ENCODE measurements at places on chromosomes 4 and X. TPM values are rescaled to one million over a fixed set of nuclear protein-coding genes. Genes with fewer than 3 reads are reported as not detected.

RTL9 gene
- total RNA-seq: 0.50 TPM

L1CAM gene
- total RNA-seq: 55.7 TPM

NCAPG gene
- total RNA-seq: 32.7 TPM

HPSE gene
- total RNA-seq: 0.29 TPM

CLDN2 gene
- total RNA-seq: not detected

SLC35A2 gene
- total RNA-seq: 49.3 TPM

ARSD gene
- total RNA-seq: 7.3 TPM

WNK3 gene
- total RNA-seq: not detected

- DNase-seq: no peak
Observed at GRCh38 chr4:98680806-98681205, 22.4 kb upstream of the TSPAN5 start.

DNA sequence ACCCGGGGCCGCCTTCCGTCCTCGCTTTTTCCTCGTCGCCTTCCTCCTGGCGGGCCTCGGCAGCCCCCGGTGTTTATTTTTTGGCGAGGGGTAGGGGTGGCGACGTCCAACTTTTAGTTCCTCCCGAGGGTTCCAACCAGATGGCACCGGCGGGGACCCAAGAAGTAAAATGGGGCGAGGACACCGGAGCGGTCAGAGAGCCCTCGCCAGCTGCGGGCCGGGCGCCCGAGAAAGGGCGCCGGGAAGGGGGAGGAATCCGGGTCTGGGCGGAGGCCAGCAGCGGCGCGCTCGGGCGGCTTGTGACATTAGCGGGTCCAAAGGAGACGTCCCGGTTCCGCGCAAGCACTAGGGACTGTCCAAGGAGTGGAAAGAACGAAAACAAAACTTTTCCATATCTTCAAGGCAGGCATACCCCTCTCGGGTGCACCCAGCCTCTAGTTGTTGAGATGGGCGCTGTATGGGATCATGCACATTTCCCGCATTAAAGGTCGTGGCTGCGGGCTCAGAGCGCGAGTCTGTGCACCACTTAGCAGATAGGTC lies 691 bp upstream of the USP46 start:
- DNase-seq: no peak

DNA sequence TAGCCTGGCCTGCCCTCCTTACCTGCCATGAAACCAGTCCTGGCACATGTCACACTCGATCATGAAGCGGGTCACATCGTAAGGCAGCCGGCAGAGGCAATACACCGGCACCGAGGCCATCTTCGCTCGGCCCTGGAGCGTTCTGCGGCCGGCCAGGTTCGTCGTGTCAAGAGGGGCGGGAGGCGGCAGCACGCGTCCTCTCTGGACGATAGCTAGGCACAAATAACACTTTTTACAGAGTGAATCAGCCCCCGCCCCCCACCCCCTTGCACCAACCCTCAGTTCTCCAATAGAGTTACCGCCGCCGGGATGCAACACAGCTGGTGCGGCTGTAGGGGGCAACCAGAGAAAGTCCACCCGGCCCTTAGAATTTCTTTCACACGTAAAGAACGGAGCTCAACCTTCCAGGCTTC lies 1.7 kb downstream of the PHF8 start:
- peak; percentile 39 for DNase-seq

GRCh38 chr4:55326629-55327028 lies 19.4 kb upstream of the SRD5A3 start:
- no peak for DNase-seq

- DNase-seq: peak; percentile 55
Observed at GRCh38 chr4:144579411-144580030, 66.4 kb upstream of the HHIP start.

DNA sequence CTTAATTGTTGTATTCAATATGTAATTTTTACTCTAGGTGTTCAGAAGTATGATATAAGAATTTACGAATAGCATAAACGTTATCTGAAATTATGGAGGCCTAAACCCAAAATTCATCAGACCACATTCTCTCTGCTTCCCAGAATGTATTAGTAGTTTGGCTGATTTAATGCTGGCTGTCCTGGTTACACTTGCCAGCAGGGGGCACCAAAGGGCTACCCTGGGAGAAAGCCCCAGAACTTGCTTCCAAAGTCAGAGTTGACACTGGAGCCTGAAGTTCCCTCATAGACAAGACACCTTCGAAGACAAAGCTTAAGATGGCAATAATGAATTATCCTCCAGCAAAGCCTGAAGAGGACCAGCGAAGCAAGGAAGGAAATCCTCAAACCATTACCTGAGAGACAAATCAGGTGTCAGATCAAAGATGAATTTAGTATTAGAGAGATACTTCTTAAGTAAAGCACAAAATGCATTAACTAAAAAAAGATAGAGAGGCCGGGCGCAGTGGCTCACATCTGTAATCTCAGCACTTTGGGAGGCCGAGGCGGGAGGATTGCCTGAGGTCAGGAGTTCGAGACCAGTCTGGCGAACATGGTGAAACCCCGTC lies 11.3 kb upstream of the ANOS1 start:
- peak; percentile 17 for DNase-seq

DNA sequence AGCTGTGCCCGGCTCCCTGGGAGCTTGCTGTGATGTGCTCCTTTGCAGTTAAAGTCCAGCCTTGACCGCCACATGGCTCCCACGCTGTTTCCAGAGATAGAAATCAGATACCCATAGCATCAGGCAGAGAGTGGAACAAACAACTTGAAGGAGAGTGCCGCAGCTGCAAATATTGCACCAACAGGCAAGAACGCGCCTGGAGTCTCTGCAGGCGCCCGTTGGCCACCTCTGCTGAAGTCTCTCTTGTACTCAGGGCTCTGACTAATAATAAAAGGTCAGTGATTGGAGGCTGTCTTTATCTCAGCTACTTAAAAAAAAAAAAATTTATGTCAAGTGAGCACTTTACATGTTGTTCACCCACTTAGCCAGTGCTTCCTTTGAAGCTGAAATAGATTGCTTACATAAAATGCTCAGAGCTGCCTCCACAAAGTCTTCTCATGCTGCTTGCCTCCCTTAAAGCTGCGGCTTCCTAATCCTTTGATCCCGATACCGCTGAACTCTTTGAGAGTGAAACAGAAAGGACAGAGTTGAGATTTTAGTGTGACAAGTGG lies 30.9 kb upstream of the TENM3 start:
- DNase-seq: peak; percentile 66

DNA sequence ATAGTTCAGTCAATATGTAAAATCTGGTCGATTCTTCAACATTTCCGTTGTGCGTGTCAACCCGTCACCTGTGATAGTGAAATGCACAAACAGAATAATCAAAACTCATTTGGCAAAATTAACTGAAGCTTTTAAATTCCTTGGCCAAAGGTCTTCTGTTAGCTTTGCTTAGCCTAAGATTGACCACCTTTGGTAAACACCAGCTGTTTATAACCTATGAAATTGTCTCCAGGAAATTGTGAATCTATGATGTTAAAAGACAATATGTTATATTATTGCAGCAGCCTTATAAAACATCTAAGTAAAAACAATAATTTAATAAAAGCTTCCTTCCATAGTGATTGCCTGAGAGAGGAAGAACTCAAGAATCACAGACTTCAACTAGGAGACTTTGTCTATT lies 196.8 kb downstream of the IL15 start:
- no peak for DNase-seq

- DNase-seq: peak; percentile 67
Observed at GRCh38 chr4:150236626-150237025, 158.4 kb downstream of the DCLK2 start.

DNA sequence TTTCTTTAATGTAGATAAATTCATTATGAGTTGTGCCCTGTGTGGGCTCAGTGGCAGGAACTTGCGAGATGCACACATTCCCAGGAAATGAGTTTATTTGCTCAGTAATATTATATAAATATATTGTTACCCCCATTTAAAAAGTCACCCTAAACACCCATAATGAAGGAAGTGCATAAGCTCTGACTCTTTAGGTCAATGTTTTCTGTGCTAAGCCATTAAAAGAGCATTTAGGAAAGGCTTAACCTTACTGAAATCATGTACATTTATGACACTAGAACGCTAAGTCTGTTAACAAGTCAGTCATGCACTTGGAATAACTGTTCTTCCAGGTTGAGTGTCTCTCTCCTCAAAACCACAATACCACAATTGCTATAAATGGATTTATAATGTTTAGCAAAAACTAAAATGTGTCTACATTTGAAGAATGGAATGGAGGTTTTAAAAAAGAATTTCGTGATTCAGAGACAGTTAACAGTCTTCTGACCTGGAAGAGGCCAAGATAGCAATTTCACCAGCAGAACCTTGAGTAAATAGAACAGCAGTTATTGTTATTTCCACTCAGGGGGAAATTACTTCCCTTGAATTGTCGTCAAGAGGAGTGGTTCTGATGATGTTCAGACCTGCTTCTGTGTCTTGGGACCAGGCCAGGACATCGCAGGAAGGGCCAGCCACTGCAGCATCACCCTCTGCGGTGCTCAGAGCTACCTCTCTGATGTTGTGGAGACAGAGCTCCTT lies 91.1 kb upstream of the VEGFC start:
- peak; percentile 99 for DNase-seq

DNA sequence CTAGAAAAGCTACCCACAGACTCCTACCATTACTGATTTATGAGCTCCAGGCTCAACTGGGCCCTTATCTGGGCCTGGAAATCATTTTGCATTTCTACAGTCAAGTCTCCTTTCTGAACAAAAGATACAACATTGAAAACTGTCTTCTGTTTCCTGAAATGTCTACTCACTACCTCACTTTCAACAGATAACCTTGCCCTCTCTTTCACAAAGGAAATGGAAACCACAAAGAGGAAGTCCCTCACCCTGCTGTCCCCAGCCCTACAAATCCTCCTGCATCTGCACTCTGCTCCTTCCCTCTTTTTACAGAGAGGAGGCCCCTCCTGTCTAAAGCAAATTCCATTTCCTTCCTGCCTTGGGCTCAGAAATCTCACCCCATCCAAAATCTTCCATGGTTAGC lies 24.8 kb upstream of the CYBB start:
- DNase-seq: no peak

GRCh38 chrX:63250253-63250868 lies 100.8 kb downstream of the SPIN4 start:
- DNase-seq: peak; percentile 78

DNA sequence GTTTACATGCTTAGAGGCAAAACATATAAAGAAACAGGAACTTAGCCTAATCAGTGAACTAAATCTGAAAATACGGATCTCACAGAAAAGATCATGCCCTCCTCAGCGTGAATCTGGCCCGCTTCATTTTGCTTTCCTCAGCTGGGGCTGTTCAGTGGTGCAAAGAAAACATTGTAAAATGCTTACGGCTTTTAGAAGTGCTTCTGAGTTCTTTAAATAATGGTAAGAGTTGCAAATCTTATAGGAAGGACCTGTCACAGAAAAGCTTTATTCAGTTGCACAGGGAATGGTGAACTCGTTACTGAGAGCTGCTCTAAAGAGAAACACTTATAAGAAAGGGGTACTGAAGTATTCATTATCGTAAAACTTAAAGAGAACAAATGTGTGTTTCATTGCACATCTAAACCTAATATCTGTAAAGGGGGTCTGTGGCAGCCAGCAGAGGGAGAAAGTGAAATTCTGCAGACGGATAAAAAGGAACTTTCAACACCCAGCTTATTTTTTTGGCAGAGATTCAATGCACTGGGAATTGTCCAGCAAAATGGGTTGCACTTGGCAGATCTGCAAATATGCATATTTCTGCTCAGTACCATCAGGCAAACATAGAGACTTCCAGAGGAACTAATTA lies 139.2 kb upstream of the ANK2 start:
- DNase-seq: peak; percentile 54

DNA sequence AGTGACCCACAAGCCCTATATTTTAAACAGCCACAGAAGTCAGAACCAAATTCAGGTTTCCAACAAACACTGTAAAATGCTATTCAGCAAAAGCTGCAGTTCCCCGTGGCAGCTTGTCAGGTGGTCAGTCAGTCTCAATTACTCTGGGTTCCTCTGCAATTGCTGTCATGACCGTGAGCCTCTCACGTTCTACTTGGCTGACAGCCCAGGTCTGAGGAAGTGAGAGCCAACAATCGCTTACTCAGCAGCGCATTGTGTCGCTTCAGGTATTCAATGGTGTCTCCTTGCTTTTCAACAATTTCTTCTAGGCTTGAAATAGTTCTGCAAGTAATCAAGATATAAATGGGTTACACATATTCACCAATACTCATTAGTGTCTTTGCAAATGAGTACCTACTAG lies 25.8 kb downstream of the TRIM75 start:
- DNase-seq: no peak

- no peak for DNase-seq
Observed at GRCh38 chrX:65758505-65758904, 91.1 kb downstream of the MSN start.

- no peak for DNase-seq
Observed at GRCh38 chr4:184950117-184950830, 68.0 kb upstream of the HELT start.

GRCh38 chrX:68462653-68463052 lies 29.4 kb upstream of the OPHN1 start:
- DNase-seq: peak; percentile 50

GRCh38 chr4:14257903-14258302 lies 630.4 kb upstream of the BOD1L1 start:
- DNase-seq: no peak

- no peak for DNase-seq
Observed at GRCh38 chr4:38129460-38130227, 169.4 kb downstream of the PTTG2 start.

GRCh38 chr4:147550626-147551246 lies 66.5 kb upstream of the TMEM184C start:
- peak; percentile 30 for DNase-seq

All from HFFc6 (cell line).